ENCODE measurements at places on chromosomes 11 and 22.
A peak's percentile ranks its signal among the peaks of the same experiment; 100 is the strongest.

GRCh38 chr11:116691771-116692177 is 81.0 kb downstream of the BUD13 start:
- no peak for DNase-seq

- DNase-seq: peak; percentile 62
Measured at GRCh38 chr11:62593434-62594044, 2.2 kb upstream of the TUT1 start.

- DNase-seq: no peak
Measured at GRCh38 chr11:64990222-64990923, 6.4 kb downstream of the BATF2 start.

- no peak for DNase-seq
Measured at GRCh38 chr11:16791191-16791961, 52.9 kb downstream of the C11orf58 start.

DNA sequence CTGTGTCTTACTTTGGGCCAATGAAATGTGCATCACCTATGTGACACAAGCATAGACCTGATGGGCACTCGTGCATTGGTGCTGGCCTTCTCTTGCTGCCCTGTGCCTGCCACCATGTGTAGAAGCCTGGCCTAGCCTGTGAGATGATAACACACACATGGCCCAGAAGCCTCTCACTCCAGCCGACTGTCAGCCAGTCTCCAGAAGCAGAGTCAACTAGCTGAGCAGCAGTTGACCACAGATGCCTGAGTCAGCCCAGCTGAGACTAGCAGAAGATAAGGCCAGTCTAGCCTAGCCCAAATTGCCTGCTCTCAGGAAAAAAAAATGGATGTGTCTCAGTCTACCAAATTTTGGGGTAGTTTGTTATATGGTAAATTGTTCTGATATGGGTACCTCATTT is 46.2 kb downstream of the CSNK2A3 start:
- no peak for DNase-seq

GRCh38 chr22:39449708-39450107 is 7.1 kb upstream of the MGAT3 start:
- DNase-seq: no peak

GRCh38 chr11:92962446-92962845 is 7.0 kb upstream of the MTNR1B start:
- no peak for DNase-seq

DNA sequence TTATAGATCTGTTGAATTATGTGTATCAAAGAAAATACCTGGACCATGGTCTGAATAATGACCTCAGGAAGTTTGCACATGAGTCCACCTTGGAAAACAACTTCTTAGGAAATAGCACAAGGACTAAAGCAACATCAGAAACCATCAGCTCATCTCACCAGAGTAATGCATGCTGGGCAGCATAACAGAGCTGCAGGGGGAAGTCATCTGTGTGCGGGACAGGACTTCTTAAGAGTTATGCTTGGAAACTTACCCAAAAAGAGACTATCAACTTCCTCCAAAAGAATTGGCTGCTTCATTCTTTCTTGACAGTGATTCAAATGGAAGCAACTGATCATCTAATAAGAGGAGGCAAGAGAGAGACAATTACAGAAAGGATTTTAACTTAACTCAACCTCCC is 2.5 kb downstream of the OR56B4 start:
- no peak for DNase-seq

- DNase-seq: no peak
Measured at GRCh38 chr11:2130881-2131352, 8.3 kb downstream of the IGF2 start.

DNA sequence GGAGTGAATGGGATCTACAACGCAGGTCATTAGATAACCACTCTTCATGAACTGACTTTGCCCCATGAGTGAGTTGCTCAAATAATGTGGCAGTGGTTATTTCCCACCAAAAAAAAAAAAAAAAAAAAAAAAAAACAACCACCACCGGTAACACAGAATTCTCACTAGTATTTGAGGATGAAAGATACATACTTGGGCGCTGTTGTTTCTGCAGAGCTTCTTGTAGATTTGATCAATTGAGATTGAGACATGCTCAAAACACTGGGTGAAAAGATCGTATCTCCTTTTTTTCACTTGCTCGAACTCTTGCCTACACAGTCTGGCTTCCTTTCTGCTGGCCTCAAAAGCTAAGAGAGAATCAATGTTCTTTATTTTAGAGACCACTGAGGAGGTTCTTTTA is 44.1 kb downstream of the FAM118A start:
- no peak for DNase-seq

DNA sequence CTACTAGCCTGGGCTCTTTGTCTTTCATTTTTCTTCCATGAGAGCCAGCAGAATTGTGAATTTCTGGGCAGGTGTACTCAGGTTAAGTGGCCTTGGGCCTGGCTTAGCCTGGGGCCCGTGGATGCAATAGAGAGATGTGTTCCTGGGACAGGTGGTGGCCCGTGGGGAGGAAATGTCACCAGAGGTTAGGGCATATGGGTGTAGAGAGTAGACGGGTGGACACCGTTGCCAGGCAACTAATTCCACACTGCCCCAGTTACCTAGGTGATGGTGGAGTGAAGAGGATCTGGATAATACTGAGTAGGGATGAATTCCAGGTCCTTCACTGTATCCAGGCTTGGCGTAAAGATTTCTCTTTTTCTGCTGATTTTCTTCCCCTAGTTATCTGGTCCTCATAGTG is 175.0 kb downstream of the INSC start:
- no peak for DNase-seq

GRCh38 chr11:27783701-27784355 is 83.6 kb upstream of the BDNF start:
- no peak for DNase-seq

- DNase-seq: no peak
Measured at GRCh38 chr11:124837491-124837856, 27.8 kb upstream of the ROBO3 start.
